Esophagus mucosa (tissue), 1 donor: ENCODE measurements at places on chromosomes 5 and 9. TPM values are rescaled to one million over a fixed set of nuclear protein-coding genes. Genes with fewer than 3 reads are reported as not detected.
A peak's percentile ranks its signal among the peaks of the same experiment; 100 is the strongest.

DNA sequence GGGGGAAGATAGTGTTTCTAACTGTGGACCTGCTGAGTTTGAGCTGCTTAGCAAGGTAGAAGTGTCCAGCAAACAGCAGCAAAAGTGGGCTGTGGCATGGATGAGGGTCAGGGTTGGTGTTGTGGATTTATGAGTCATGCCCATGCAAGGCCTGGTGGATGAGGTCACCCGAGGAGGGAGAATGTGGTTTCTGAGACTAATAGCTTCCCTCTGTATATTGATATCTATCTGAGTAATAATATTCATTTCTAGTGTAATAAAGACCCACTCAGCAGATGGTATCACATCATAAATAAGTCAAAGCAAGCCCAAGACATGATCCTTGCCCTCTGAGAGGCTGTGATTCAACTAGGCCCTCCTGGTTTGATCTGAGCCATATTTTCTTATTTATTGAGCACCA is 597.8 kb upstream of the CLINT1 start:
- ATAC-seq, result no peak

DNA sequence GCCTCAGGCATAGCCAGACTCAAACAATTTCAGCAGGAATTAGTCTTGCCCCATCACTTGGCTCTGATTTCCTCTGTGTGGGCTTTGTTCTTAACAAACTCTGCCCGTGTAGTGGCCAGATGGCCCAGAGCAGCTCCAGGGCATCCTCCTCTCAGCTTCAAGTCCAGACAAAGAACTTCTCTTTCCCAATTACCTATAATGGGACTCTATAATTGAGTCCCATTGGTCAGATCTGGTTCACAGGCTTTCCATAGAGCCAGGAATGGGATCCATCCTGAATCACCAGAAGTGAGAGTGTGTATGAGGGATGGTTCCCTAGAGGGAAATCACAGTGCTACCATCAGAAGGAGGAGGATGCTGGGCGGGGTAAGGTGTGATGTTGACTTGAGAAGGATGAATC is 515.8 kb downstream of the KIF4B start:
- ATAC-seq, result peak; percentile 98

- ATAC-seq, result no peak
Measured at GRCh38 chr5:39780347-39780746, 355.6 kb upstream of the DAB2 start.

GRCh38 chr5:148416416-148416815 is 32.7 kb downstream of the FBXO38 start:
- ATAC-seq, result no peak

The PCDHGA3 gene
- total RNA-seq, result 0.76 TPM

The ANKRD34B gene
- total RNA-seq, result not detected

The LCN1 gene
- total RNA-seq, result not detected
